Naive thymus-derived CD4-positive, alpha-beta T cell (primary cell): ENCODE measurements at places on chromosomes 6 and 20. TPM values are rescaled to one million over a fixed set of nuclear protein-coding genes. Genes with fewer than 3 reads are reported as not detected.

- no peak for DNase-seq
Measured at GRCh38 chr20:21509597-21510371, 4.1 kb downstream of the NKX2-2 start.

DNA sequence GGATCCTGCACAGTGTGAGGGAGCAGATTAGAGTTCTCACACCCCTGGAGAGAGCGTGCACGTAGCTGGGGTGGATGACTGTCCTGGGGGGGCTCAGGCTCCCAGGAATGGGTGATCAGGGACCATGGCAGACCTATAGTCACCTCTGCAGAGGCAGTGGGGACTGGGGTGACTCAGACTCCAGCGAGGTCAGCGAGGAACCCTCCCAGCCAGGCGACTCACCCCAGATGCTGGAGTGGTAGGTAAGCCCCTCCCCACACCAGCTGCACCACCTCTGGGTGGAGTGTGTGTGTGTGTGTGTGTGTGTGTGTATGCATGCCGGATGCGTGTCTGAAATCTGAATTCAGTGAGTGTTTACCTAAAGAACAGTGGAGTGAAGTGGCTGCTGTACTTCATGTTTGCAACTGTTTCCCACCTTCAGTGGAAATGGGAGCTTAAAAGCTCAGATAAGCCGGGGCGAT is 17.4 kb upstream of the GTSF1L start:
- DNase-seq = peak; percentile 34

- no peak for DNase-seq
Measured at GRCh38 chr20:57097245-57097915, 169.1 kb downstream of the BMP7 start.

DNA sequence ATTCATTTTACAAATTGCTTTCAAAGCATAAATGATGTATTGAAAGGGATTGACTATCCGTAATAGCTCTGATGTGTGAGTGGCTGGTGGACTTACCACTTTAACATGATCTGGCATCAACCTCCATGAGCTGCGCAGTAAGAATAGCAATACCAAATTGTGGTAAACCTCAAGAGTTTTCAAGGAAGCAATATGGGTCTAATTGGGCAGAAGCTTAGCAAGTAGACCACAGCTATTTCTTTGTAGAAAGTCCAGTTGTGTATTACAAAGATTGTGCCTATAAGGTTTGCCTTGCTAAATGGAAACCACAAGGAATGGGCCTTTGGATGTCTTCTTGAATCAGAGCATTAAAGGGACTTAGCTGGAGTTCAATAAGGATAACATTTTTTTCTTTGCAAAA is 736.6 kb downstream of the KIF16B start:
- DNase-seq = no peak

DNA sequence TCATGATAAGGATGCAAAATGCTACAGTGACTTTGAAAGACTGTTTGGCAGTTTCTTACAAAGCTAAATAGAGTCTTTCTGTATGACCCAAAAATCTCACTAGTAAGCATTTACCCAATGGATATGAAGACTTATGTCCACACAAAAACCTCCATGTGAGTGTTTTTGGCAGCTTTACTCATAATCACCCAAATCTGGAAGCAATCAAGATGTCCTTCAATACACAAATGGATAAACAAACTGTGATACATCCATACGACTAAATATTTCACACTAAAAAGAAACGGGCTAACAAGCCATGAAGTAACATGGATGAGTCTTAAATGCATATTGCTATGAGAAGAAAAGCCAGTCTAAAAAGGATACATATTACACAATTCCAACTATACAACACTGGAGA is 117.2 kb downstream of the PDE10A start:
- no peak for DNase-seq

DNA sequence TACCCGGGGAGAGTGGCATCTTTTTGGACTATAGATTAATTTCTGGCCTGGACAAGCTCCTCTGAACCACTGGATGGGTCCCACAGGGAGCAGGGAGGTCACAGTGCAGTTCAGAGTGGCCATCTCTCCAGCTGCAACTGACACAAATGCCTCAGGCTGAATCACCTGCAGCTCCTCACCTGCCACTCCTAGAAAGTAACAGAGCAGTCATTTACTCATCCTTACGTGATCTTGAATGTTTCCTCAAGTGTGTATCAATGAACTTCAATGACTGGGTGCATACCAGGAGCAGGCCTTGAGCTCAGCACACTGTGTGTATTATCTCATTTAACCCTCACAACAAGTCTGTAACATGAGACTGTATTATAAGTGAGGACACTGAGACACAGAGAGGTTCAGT is 40.0 kb upstream of the SIRPG start:
- DNase-seq = no peak

HMGN3 gene
- 49.7 TPM for total RNA-seq

SNX21 gene
- 4.9 TPM for total RNA-seq

APCDD1L gene
- total RNA-seq = not detected
